ENCODE measurements at places on chromosomes 13 and 19.

DNA sequence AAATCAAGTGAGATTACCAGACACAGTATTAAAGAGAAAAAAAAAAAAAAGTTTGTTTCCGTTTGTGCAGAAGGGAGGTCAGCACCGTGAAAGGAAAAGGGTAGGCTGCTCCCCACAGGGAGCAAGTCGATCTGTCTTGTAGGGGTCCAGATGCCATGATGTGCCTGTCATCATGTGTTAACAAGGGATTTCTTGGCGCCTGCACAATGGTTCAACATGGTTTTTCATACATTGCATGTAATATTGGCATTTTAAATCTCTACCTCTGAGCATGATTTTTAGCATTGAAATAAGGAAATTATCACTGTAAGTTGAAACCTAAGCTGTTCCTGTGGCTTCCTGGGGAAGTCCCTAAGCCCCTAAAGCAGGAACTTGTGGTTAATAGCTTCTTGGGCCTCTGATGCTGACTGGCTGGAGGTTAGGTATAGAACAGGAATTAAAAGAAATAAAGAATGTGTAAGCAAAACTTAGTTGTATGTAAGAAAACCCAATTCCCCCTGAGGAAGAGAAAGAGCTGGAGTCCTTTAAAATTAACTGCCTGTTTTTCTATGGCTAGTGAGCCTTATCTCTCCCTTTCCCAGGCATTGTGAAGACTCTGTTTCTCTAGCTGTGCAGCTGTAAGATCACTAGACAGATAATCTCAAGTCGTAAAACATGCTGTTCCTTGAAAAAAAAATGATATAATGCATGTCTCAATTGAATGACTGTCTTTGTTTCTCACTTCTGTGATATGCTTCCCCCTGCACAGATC, 7.4 kb upstream of the FCGBP start:
- no peak for DNase-seq

DNA sequence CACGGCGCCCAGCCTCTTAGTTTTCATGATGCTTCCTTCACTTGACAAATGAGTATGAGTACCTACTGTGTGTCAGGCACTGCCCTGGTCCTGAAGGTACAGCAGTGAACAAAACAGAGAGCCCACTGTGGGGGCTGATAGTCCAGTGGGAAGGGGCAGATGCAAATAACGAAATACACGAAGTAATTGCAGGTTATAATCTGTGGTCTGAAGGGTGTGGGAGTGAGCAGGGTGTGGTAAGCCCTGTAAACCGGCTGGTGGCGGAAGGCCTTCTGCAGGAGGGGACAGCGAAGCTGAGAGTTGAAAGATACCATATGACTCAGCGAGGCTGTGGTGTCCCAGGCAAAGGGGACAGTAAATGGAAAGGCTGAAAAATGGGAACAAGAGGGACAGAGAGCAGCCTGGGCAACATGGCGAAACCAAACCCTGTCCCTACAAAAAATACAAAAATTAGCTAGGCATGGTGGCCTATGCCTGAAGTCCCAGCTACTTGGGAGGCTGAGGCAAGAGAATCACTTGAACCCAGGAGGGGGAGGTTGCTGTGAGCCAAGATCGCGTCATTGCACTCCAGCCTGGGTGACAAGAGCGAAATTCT, 60.5 kb downstream of the MAP4K1 start:
- no peak for DNase-seq

- DNase-seq, result no peak
Measured at GRCh38 chr19:11236324-11237301, 2.8 kb upstream of the ANGPTL8 start.

DNA sequence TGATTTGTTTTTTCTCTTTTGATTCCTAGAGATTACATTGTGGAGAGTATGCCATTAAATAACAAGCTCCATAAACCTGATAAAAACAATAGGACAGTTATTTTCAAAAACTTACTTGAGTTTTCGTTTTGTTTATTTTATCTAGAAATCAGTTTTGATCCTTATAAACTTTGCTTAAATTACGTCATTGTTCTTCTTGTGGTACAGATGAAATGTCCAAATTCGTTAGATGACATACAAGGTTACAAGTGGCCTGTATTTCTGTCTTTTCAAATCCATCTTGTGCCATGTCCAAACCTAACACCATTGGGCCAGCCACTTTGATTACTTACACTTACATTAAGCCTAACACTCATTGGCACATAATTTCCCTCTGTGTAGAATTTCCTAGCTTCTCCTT, 372.0 kb downstream of the PCDH9 start:
- DNase-seq, result no peak

DNA sequence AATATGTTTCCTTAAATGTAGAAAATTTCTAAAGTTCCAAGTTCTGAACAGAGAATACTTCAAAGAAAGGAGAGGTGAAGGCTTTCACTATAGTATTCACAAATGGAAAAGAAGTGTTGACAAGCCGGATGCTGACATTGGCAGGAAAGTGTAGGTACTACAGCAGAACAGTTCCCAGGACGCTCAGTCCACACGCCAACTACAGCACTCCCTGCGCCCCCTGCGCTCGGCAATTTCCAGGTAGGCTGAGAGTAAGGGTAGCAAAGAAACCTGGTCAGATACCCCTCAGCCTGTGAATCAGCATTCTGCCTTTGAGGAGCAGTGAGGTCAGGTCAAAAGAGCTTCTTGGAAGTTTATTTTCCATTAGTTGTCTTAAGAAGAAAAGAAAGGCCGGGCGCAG, 115.3 kb downstream of the NALCN start:
- DNase-seq, result no peak

DNA sequence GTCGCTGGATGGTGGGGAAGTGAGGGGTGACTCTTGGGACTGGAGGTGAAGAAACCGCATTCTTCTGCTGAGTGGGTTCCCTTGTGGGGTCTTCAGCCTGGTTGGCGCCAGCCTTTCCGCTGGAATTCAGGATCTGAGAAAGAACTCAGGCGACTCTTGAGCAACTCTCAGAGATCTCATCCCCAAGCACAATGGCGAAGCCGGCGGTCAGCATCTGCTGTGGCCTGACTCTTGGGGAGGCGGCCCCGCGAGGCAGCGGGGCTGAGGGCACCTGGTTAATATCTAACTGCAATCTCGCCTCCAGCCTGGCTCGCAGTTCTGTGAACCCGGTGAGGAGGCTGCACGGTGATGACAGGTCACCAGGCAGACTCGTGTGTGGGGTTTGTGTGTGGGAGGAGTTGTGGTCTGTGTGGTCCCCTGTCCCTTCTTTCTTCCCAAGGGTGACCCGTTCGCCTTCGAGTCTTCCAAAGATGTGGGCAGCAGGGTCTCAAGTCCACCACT, 883 bp downstream of the ZNF441 start:
- DNase-seq, result no peak

DNA sequence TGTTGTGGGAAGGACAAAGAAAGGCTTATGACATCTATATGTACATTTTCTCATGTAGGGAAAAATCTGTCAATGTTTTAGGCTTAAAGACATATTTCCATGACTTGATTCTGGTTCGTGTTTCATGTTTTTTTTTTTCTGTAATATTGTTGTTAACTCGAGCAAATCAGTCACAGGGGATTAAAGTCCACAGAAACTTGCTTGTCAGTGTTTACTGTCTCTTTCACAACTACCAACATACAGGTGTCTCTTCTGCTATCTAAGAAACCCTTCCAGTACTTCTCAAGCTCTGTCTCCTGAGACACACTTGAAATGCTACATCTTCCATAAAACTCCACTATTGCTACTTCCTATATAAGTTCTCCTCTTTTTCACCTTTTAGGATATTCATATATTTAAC, 130.9 kb upstream of the SLITRK6 start:
- no peak for DNase-seq

GRCh38 chr19:33461256-33462111, 60.1 kb downstream of the PEPD start:
- no peak for DNase-seq

GRCh38 chr19:41552558-41552957, 23.4 kb upstream of the CEACAM21 start:
- no peak for DNase-seq

- DNase-seq, result no peak
Measured at GRCh38 chr13:29196409-29197074, 376.4 kb downstream of the MTUS2 start.

GRCh38 chr19:44758596-44758995, 10.1 kb downstream of the BCL3 start:
- DNase-seq, result no peak
